ENCODE measurements at places on chromosomes 4 and X.

DNA sequence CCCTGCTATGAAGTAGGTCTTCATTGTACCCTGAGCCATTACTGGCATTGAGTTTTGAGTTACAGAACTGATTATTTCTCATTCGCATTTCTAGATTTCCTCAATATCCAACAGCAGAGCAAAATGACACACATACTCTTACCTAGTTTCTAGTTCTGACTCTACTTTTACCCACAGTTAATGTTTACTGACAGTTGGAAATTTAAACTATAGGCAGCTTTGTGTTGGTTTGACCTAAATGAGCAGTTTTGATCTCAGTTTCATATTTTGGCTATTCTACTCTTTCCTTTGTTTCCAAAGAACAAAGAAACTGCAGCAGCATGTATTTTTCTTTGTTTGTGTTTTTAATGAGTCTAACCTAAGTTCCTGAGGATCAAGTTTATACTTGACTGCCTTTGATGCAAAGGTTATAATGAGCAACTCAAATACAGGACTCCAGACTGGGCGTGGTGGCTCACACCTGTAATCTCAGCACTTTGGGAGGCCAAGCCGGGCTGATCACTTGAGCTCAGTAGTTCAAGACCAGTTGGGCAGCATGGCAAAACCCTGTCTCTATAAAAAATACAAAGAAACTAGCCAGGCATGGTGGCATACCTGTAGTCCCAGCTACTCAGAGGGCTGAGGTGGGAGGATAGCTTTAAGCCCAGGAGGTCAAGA lies 30.4 kb downstream of the TXK start:
- DNase-seq = no peak

- DNase-seq = no peak
These were observed at the start of gene SLC10A4 for GRCh38 chr4:48483006-48483776. TSS of gene SLC10A4 (plus strand) at chr4:48483343. CDS start at chr4:48483562, 219 bp downstream.

- no peak for DNase-seq
These were observed 4.1 kb upstream of the EPGN start for GRCh38 chr4:74304095-74304625.

DNA sequence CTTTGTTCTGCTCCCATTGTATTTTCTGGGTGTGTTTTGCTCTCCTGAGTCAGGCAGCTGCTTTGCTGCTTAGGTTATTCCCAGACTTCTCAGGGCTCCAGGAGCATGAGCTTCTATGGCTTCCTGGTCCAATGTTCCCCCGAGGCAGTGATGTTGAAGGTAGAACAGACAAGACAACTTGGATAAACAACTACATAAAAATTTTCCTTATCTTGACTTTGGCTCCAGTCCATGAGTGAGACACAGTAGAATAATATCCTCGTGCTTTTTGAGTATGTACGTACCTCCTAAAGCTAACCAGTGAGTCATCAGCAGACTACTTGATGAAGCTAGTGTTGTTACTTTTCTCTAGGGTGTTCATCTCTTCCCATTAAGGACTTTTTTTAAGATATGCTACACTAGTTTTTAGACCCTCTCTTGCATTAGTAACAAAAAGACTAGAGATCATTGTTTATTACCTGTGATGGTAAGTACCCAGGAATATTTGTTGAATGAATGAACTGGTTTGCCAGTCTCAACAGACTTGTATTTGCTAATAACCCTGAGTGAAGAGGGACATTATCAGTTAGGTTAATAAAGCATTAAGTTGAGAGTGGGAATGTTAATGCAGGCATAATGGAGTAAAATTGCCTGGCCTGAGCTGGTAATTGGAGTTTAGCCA lies 131.9 kb downstream of the FHIP1A start:
- no peak for DNase-seq

- no peak for DNase-seq
These were observed 454 bp downstream of the LETM1 start for GRCh38 chr4:1855333-1856070.

Data from CD4-positive, alpha-beta T cell treated with Interferon alpha-2 for 1 hour (primary cell).